ENCODE measurements at places on chromosomes 11 and 22.

GRCh38 chr11:14081581-14082231 is 119.2 kb downstream of the SPON1 start:
- no peak overlapping the region for H3K4me3 ChIP-seq
- H3K36me3 ChIP-seq, result peaks cover 9% of the 10 kb centered on the region
- H3K27ac ChIP-seq, result no peak overlapping the region
- H3K27me3 ChIP-seq, result peaks cover 11% of the 10 kb centered on the region
- no peak for DNase-seq
- peaks cover 28% of the 10 kb centered on the region for H3K4me1 ChIP-seq

- no peaks in the 10 kb centered on the region for H3K4me1 ChIP-seq
- H3K36me3 ChIP-seq, result no peaks in the 10 kb centered on the region
- no peaks in the 10 kb centered on the region for H3K27me3 ChIP-seq
- H3K4me3 ChIP-seq, result no peak overlapping the region
Observed at GRCh38 chr11:103830205-103830604, 206.2 kb upstream of the DDI1 start.

DNA sequence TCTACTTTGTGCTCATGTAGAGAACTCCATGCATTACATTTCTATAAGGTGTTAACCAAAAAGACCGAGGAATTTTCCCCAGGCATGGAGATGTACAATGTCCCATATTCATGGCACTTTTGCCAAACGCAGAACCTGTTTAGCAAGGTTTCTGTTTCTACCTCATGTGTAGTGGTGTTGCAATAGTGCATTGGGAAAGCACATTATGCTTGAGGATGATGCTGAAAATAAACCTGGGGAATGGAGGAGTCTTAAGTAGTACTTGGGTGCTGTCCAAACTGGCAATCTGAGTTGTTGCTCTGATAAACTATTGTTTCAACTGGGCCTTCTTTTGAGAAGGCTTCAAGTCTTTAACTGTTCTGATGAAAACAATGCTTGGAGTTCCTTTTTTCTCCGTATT is 11.5 kb upstream of the MUC15 start:
- H3K4me1 ChIP-seq, result no peaks in the 10 kb centered on the region
- no peak overlapping the region for H3K4me3 ChIP-seq
- H3K27ac ChIP-seq, result no peak overlapping the region
- no peaks in the 10 kb centered on the region for H3K27me3 ChIP-seq
- no peaks in the 10 kb centered on the region for H3K36me3 ChIP-seq

GRCh38 chr11:95912902-95913560 is 10.9 kb downstream of the MTMR2 start:
- DNase-seq, result no peak
- H3K27ac ChIP-seq, result no peak overlapping the region
- H3K36me3 ChIP-seq, result no peaks in the 10 kb centered on the region
- no peaks in the 10 kb centered on the region for H3K4me1 ChIP-seq
- H3K4me3 ChIP-seq, result no peak overlapping the region

GRCh38 chr11:119266517-119267255 is 50.2 kb downstream of the MCAM start:
- H3K27me3 ChIP-seq, result no peaks in the 10 kb centered on the region
- H3K4me1 ChIP-seq, result peaks cover 36% of the 10 kb centered on the region
- no peak for DNase-seq
- peak overlapping the region; percentile 79 for H3K27ac ChIP-seq
- H3K36me3 ChIP-seq, result peaks cover 10% of the 10 kb centered on the region

DNA sequence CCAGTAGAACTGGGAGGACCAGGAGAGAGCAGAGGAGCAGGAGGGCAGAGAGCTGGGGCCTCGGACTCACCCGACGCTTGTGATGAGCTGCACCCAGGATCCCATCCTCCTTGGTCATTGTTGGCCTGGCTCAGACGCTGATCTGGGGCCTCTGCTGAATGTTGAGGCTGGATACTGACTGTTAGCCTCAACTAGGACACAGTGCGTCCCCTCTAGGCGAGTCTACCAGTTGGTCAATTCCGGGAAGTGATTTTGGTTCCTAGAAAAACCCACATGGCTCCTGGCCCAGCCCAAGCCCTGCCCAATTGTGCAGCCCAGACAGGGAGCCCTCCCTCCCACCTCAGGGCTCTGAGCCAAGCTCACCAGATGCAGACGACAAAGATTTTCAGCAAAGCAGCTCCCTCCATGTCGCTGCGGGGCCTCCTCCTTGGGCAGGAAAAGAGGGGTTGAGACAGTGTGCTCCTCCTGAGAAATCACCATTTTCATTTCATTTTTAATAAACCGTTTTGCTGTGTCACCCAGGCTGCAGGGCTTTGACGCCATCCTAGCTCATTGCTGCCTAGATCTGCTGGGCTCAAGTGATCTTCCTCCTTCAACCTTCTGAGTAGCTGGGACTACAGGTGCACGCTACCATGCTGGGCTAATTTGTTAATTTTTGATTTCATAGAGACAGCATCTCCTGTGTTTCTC is at the start of gene APOL4:
TSS of gene APOL4 (minus strand) at position 180 of the 690 bp plus-strand sequence. CDS start at position 105, 75 bp downstream.
- no peaks in the 10 kb centered on the region for H3K36me3 ChIP-seq
- H3K4me3 ChIP-seq, result no peak within 1 kb of the TSS
- H3K4me1 ChIP-seq, result peaks cover 36% of the 10 kb centered on the region
- H3K27ac ChIP-seq, result no peak within 1 kb of the TSS

DNA sequence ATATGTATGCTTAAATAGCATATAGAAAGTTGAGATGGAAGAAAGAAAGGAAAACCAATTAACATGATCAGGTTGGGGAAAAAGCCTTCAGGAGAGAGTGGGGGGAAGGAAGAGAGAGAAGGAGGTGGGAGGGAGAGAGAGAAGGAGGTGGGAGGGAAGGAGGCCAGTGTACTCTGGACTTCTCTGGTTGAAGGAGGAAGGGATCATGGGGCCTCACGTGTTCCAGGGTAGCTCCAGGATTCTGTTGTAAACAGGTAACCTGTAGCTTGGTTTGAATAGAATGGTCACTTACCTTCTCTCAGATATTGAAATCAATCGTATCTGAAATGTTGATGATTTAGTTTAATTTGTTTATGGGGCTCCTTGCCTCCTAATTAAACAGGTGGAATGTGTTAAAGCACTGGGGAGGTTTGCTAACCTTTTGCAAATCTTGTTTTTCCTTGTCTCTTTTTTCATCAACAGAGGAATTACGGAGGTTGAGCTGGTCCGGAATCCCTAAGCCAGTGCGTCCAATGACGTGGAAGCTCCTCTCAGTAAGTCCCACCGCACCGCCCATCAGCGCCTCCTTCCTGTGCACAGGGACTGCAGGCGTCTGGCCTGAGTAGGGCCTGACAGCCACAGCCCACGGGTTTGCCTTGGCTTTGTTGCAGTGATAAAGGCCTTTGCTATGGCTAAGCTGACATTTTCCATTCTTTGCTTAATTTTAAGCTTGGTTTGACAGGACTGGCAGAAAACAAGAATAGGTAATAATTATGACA is 115.9 kb downstream of the TBC1D22A start:
- H3K36me3 ChIP-seq, result peaks cover 9% of the 10 kb centered on the region
- H3K27ac ChIP-seq, result no peak overlapping the region
- H3K27me3 ChIP-seq, result no peaks in the 10 kb centered on the region

DNA sequence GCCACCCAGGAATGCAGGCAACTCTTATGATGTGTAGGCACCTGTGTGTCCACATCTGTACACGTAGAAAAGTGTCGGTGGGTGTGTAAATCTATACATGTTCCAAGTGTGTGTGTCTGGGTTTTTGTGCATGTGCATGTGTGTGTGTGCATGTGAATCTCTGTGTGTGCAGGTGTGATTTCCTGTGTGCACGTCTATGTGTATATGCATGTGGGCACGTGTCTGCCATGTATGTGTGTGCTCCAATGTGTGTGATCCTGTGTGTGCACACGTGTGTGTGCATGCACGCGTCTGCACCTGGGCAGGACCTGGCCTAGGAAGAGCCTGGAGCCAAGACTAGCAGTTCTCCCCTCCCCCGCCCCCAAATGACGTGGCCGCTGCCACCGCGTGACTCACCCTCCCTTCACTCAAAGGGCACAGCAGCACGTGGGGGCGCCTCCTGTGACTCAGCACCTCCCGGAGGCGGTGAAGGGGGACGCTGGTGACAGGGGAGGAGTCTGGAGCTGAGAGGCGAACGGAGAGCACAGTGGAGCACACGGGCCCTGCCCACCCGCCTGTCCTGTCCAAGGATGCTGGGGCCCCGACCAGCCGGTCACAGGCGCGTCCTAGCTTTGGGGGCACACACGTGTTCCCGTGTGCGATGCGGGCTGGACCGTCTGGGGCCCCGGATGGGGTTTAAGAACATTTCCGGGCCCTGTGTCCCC is 10.1 kb downstream of the PIM3 start:
- no peaks in the 10 kb centered on the region for H3K36me3 ChIP-seq
- peak overlapping the region; percentile 71 for H3K4me3 ChIP-seq
- DNase-seq, result peak; percentile 95
- H3K27me3 ChIP-seq, result peaks cover 3% of the 10 kb centered on the region
- H3K4me1 ChIP-seq, result peaks cover 23% of the 10 kb centered on the region

DNA sequence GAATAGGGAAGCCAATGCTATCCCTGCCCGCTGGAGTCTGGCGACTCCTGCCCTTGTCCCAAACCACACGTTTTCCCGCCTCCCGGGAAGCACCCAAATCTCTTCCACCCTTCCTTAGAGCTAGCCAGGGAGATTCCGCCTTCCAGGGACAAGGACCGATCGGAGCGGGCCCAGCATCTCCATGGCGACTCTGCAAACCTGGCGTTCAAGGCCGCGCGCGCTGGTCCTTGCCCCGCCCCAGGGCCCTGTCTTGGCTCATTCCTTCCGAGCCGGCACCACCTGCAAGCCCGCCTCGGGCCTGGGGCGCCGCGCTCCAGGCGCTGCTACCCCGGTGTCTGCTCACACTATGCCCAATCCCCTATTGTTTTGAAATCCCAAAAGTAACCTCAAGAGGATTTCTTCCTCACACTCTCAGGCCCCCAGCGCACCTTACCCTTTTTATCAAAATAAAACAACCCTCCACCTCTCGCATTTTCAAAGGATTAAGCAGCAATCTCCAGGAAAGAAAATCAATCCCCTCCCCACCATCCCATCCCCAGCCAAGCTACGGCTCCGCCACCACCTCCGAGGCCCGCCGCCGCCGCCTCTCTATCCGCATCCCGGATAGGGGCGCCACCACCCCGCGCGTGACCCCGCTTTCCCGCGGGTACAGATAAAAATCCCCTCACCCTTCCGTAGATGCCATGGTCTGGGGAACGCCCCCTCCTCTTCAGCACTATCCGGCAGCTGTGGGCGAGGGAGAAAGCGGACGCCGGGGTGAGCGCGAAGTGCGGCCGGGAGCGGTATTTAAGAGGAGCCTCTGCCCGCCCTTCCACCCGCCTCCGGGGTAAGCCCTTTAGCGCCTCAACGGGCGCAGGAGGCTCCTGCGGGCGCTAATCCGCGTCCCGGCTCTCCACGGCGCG is 825 bp downstream of the SLC1A2 start:
- peaks cover 97% of the 10 kb centered on the region for H3K27me3 ChIP-seq
- H3K27ac ChIP-seq, result no peak overlapping the region
- no peaks in the 10 kb centered on the region for H3K36me3 ChIP-seq
- peaks cover 16% of the 10 kb centered on the region for H3K4me1 ChIP-seq
- H3K4me3 ChIP-seq, result peak overlapping the region; percentile 60

DNA sequence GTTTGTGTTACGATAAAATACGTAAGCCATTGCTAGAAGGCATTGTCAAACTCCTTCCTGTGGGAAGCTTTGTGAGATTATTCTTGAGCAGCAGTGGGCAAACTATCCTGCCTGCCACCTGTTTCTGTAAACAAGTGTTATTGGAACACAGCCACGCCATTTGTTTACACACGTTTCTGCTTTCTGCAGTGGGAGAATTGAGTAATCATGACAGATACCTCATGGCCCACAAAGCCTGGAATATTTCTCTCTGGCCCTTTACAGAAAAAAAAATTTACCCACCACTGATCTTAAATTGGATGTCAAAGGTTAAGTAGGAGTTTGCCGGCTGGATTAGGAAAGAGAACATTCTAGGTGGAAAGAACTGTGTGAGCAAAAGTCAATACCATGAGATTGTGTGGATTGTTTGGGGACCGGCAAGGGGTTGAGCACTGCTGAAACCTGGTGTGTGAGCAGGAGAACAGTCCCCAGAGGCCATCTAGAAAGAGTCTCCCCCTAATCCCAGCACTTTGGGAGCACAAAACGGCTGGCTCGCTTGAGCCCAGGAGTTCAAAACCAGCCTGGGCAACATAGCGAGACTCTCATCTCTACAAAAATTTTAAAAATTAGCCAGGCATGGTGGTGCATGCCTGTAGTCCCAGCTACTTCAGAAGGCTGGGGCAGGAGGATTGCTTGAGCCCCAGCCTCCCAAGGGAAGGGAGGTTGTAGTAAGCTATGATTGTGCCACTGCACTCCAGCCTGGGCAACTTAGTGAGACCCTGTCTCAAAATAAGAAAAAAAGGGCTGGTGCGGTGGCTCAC is 6.0 kb upstream of the PLA2G6 start:
- no peak overlapping the region for H3K27ac ChIP-seq
- no peak for DNase-seq
- H3K27me3 ChIP-seq, result peaks cover 51% of the 10 kb centered on the region
- no peak overlapping the region for H3K4me3 ChIP-seq
- H3K4me1 ChIP-seq, result peaks cover 4% of the 10 kb centered on the region

GRCh38 chr11:6402561-6402981 is 12.3 kb downstream of the SMPD1 start:
- peaks cover 84% of the 10 kb centered on the region for H3K4me1 ChIP-seq
- H3K36me3 ChIP-seq, result peaks cover 63% of the 10 kb centered on the region

- H3K4me3 ChIP-seq, result no peak overlapping the region
- H3K27ac ChIP-seq, result no peak overlapping the region
- H3K27me3 ChIP-seq, result no peaks in the 10 kb centered on the region
- DNase-seq, result no peak
- peaks cover 42% of the 10 kb centered on the region for H3K36me3 ChIP-seq
Observed at GRCh38 chr22:42587588-42588175, 27.0 kb downstream of the POLDIP3 start.

DNA sequence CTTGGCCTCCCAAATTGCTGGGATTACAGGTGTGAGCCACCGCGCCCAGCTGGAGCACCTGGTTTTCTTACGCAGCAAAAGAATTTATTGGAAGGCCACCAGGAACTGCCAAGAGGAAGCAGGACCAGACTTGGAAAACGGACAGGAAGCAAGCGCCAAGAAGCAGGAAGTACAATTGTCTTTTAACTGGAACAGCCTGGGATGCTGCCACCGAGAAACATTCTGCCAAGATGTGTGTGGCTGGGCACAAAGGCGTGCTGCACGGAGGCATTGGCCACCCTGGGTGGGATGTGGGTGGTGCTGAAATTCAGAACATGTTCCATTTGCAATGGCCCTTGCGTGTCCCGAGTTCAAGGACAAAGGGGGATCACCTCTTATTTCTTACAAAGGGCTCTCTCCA is 15.4 kb downstream of the SLC3A2 start:
- no peak overlapping the region for H3K4me3 ChIP-seq
- no peak overlapping the region for H3K27ac ChIP-seq
- peaks cover 47% of the 10 kb centered on the region for H3K27me3 ChIP-seq
- DNase-seq, result no peak
- no peaks in the 10 kb centered on the region for H3K36me3 ChIP-seq
